ENCODE measurements at places on chromosomes 2 and 18.

DNA sequence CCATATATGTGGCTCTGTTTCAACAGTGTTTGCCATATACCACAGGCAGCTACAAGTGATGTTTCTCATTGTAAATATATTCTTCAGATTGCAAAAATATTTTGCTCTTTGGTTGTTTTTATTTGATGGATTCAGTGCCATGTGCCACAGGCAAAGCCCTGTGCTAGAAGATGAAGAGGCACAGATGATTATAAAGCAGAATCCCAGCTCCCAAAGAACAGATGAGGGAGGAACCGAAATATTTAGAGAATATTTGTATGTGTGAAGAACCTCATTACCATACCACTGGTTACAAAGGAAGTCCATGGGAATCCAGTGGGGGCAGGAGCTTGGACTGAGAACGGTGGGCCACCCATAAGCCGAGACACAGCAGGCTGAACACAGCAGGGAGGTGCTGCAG, 143.8 kb upstream of the NDUFV2 start:
- no peak for DNase-seq

- no peak for DNase-seq
Observed at GRCh38 chr2:163834221-163834620, 98.4 kb upstream of the FIGN start.

DNA sequence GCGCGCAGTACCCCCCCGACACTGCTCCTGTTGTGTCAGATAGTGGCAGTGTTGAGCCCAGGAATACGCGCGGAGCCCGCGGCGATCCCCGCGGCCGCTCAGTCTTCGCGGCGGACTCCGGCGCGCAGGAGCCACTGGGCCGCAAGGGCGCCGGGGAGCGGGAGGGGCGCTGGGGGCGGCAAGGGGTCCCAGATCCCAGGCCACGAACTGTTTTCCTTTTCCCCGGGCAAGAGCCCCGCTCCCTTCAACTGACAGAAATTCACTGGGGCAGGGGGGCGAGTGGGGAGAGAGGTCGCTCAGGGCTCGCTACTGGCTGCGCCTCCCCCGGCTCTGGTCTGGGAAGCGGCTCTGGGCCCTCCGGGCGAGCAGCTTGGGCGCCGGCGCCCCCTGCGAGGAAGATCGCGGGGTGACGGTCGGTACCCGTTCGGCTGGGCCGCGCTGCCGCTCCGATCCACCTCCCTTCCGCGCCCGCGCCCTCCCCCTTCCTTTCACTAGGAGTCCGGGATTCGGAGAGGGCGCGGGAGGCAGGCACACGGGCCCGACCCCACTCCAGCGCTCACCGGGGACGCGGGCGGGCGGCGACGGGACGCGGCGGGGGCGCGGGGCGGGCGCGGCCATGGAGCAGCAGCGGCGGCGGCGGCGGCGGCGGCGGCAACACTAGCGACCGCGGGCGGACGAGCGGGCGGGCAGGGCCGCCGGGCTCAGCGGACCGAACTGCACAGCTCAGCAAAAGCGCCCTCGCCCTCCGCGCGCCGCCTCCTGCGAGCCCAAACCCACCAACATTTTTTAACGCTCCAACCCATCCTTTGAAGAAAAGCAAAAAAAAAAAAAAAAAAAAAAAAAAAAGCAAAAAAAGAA, 1.4 kb upstream of the SETBP1 start:
- DNase-seq: peak; percentile 96

DNA sequence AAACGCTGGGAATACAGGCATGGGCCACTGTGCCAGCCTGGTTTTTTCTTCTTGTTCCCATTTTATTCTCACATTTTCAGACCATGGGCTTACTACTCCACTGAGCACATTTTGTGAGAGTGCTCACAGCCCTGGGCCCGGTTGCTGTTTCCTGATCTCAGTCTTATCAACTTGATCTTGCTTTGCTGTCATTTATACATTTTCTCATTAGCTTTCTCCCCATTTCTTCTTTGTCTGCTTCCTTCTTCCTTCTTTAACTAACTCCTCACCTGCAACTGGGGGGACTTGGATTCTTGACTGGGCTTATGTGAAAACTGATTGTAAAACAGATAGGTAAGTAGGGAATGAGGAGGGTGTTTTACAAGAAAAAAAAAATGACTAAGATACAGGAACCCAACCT, 117.3 kb downstream of the PLB1 start:
- DNase-seq: no peak

GRCh38 chr2:51401546-51401945, 369.6 kb upstream of the NRXN1 start:
- DNase-seq: no peak

DNA sequence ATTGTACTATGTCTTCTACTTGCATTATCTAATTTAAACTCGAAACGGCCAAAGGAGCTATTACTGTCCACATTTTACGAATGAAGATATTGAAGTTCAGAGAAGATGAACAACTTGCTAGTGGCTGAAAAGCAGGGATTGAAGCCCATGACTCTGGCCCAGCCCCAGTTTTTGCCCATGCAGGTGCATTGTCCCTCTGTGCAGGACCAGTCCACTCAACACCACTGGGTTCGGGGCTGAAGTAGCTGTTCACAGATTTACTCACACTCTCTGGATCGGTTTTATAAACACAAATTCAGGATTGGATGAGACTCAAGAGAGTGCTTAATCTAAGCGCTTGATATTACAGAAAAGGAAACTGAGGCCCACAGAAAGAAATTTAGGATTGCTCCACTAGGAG, 1.4 kb upstream of the IHH start:
- no peak for DNase-seq

DNA sequence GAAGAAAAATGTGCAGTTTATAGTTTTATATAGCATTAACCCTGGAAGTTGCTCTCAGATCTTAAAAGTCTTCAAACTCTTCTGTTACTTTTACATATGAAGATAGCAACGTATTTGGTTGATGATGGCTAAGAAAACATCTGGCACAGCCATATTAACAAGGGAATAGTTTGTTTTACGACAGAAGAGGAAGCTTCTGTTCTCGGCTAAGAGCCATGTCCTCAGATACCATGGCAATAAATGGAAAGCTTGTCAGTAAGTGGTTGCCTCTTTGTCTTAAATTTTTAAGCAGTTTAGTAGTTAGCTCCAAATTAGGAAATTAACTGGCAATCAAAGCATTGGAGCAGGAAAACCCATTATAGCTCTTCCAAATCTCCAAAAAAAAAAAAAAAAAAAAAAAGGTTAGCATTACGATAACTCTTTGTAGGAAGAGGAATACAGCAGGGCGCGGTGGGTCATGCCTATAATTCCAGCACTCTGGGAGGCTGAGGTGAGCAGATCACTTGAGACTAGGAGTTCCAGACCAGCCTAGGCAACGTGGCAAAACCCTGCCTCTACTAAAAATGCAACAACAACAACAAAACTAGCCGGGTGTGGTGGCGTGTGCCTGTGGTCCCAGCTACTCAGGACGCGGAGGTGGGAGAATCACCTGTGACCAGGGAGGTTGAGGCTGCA, 4.5 kb upstream of the STON1 start:
- no peak for DNase-seq

DNA sequence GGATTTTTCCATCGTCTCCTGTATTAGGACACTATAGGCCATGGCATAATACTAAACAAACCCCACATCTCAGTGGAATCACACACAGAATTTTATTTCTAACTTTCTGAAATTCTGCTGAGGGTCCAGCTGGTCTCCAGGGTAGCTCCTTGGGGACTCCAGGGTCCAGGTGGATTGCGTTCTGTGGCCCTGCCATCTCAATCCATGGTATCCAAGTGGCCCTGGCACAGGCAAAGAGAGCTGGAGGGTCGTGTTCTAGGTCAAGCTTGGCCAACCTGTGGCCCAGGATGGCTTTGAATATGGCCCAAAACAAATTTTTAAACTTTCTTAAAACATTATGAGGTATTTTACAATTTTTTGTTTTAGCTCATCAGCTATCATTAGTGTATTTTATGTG, 134.6 kb downstream of the CTIF start:
- no peak for DNase-seq

- DNase-seq: no peak
Observed at GRCh38 chr2:222380456-222380855, 43.9 kb upstream of the SGPP2 start.

DNA sequence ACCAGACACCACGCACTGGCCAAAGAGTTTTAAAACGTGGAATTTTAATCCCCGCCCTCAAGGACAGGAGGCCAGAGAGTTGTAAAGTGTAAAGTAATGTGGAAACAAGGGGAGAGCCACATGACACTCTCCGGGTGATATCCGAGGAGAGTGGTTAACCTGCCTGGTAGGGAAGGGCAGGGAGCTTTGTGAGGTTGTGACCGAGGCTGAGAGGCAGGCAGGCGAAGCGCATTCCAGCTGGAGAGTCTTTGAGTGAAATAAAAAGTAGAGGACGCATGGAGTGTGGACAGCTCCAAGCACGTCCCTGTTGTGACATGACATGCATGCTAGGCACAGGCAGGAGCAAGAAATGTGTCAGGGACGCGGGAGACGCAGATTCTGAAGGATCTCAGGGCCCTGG, 539.5 kb downstream of the RNF144A start:
- no peak for DNase-seq

DNA sequence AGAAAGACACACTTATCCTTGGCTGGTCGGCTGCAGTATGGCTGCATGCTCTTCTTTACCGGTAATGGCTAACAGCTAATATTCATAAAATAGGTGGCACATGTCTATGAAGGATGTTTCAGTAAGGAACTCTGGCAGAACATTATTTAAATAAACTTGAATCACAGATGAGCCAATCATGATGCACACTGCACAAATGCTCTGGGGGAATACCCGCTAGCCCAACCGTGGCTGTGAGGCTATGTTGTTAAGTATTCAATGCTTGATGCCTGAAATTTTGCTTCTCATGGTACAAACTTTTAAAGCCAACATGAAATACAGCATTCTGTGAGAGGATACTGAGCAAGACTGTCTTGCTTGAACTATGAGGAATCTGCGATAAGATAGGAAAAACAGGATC, 505.8 kb downstream of the ZEB2 start:
- DNase-seq: no peak

DNA sequence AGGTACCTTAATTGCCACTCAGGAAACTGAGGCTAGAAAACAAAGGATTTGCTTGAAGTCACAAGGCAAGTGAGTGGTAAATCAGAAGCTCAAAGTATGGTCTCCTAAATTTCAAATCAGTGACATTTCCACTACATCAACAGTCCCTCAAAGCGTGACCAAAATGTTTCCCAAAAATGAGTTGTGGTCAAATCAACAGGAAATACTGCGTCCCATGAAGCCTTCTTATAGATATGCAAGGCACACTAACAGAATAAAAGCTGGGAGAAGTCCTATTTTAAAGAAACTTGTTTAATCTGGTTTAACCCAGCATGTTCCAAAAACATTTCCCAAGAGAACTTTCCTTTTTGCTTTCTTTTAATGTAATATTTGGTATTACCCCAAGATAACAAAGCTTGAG, 249.4 kb downstream of the EXOC6B start:
- DNase-seq: no peak

- DNase-seq: no peak
Observed at GRCh38 chr2:189602233-189602632, 21.6 kb upstream of the SLC40A1 start.

DNA sequence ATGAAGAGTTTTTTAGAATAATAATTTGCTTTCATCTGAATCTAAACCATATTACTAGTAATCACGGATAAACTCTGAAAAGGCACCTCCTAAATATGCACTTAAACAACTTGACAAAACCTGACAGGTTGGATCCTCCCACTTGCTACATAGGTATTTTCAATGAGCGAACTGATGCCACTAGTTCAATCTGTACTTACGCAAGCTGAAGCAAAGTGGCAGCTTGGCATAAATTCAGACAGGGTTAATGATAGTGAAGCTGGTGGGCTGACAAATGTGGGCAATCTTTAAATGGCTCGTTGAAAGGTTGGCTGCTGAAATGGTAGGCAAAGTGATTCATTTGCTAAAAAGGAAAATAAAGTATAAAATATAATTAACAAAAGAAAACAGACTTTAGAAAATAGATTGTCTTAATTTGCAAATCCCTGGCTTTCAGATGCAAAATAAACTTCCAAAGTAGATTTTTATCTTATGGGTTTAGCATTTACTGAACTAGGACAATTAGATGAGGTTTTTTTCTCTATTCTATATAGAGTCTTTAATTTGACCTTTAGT, 1713.5 kb upstream of the SLC39A10 start:
- no peak for DNase-seq

DNA sequence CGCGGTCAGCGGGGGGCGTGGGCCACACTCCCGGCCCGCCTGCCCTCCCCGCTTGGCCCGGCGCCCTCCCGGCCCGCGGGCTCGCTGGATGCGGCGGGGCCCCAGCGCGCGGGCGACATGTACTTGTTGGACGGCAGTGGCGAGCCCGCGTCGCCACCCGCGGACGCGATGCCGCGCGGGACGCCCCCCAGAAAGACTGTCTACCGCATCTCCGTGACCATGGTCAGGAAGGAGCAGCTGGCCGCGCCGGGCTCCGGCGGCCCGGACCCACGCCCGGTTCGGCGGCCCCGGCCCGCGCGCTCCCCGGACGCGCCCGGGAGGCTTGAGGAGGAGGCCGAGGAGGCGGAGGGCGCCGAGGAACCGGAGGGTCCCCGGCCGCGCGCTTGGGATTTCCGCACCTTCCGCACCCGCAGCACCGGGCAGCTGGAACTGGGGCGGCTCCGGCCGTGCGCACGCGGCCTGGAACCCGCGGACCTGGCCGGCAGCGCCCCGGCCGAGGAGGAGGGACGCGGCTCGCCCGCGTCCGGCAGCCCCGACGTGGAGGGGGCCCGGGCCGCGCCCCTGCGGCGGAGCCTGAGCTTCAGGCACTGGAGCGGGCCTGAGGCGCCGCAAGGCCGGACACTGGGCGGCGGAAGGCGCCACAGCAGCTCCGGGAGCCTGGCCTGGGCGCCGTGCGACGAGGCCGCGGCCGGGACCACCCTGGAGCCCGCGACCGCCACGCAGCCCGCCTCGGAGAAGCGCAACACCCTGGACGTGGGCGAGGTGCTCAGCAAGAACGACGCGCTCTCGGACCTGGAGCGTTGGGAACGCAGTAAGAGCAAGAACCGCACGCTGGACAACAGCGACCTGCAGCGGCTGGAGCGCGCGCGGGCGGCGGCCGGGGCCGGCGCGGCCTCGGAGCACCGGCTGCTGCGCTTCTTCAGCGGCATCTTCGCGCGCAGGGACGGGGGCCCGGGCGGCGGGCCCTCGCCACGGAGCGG, 176.4 kb downstream of the AGAP1 start:
- DNase-seq: peak; percentile 53

- DNase-seq: no peak
Observed at GRCh38 chr2:189249901-189250300, 70.3 kb upstream of the COL5A2 start.

- DNase-seq: no peak
Observed at GRCh38 chr2:145801210-145801609, 1281.3 kb upstream of the ZEB2 start.

DNA sequence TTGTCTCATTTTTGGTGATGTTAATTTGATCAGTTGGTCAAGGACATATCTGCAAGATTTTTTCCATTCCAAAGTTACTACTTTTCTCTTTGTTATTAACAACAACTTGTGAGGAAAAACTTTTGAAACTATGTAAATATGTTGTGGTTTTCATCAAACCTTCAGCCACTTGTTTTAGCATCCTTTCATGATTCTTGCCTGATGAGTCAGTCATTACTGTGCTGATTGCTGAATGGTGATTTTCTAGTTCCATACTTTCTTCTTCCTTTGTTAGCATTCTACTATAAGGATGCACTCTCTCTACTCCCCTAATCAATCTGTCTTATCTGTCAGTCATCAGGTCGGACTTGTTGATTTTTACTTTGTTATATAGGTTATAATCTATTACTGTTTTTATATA, 10.9 kb downstream of the TMEM87B start:
- no peak for DNase-seq

GRCh38 chr2:40359811-40360210, 92.1 kb downstream of the SLC8A1 start:
- no peak for DNase-seq

GRCh38 chr2:98039085-98039756, 43.5 kb upstream of the TMEM131 start:
- DNase-seq: no peak

All from 8988T (cell line).